ENCODE measurements at places on chromosomes 12 and 14.

DNA sequence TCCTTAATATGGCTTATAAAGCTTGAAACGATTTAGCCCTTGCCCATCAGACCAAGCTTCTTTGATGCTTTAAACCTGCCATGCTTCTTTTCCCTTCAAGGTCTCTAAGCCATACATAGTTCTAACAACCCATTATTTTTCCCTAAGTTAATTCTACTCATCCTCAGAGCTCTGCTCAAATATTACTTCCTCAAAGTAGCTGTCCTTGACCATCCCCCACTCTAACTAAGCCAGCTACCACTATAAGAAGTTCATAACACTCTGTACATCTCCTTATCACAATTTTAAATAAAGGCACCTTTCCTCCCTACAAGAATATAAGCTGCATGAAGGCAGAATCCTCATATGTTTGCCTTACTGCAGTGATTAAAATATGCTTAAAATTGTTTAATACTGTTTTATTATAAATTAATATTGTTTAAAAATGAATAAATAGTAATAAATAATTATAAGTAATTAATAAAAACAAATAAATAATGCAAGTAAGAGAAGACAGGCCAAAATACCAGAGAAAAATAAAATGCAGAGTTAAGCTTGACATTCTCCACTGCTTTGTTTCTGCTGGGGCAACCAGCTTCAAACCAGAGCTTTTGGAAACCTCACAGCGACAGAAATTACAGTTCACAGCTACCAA is 76.8 kb downstream of the NUMB start:
- no peak for DNase-seq

DNA sequence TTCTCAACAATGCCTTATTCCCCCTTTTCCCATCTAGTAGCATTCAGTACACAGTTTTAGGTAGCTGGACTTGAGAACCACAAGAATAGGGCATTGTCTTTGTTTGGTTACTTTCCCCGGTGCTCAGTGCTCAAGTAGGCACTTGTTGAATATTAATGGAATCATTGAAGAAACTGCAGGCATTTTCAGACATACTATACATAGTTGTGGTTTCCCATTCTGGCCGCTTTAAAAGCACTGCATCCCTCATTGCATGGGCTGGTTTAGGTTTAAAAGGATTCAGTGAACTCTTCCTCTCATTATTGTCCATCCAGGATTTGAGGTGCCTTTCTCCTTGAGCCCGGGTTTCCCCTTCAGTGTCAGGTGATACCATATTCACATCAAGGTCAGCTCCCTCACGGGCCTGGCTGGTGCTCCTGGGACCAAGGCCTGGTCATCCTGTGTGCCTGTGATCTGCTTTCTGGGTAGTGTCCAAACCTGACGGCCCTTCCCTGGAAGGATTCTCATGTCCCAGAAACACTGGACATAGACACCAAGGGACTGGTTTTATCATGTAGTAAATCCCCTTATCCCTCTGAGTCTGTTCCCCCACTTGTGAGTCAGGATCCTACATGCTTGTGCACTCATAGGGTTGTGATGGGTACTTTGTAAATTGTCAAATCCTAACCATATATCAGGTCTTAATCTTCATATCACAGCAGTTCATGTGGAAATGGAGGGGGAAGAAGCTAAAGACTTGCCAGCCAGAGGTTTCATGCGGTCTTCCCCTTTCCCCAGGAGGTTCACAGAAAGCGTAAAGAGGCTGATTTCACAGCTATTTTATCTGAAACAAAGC is 7.4 kb downstream of the TCP11L2 start:
- DNase-seq, result no peak

DNA sequence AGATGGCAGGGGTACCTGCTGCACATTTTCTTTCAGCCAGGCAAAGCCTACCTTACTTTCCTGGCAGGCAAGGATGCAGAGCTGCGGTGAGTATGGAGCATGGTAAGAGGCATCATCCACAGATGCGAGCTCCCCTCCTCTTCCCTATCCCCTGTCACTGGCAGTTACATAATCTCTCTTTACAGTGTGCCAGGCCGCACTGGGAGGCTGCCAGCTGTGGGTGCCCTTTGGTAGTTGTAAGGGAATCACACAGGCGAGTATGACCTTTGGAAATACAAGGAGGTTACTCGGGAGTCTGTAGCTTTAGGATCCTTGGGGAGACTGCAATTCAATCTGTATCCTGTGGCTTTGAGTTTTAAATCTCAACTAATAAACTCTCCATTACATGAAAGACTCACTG is 132.5 kb downstream of the KTN1 start:
- DNase-seq, result no peak

DNA sequence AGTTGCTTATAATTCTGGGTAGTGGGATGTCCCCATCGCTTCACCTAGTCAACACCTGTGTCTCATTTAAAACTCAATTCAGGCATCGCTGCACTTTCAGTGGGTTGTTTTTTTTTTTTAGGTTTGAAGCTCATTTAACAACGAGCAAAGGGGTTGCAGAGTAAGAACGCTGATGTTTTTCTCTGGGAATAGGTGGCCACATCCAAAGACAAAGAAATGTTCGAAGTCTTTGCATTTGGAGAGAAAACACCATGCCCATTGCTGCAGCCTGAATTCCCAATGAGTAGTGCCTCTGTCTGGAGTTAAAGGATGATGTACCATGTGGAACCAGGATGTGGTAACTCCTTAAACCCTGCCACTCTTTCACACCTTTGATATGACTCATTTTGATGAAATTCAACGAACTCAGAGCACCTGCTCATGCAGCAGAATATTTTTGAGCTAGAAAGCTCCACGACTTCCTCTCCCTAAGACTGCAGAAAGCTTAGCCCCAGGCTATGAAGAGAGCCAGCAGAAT is 35.1 kb upstream of the BATF start:
- no peak for DNase-seq

GRCh38 chr12:27338473-27338872 is 5.8 kb downstream of the BMAL2 start:
- DNase-seq, result no peak

DNA sequence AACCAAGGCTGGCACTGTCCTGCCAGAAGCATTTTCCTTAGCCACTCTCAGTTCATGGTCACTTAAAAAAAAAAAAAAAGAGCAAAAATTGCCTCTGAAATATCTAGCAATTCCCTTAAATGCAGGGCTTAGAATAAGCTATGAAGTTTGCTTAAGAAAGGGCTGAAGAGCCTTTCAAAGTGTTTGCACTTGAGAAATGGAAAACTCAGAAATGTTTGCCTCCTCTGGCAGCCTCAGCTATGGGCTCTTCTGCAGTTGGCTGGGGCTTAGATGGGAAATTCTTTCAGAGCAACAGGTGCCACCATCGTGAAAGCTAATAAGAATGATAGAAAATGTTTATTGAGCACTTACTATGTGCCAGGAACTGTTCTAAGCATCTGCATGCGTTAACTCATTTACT is 48.5 kb upstream of the TSPAN11 start:
- no peak for DNase-seq

DNA sequence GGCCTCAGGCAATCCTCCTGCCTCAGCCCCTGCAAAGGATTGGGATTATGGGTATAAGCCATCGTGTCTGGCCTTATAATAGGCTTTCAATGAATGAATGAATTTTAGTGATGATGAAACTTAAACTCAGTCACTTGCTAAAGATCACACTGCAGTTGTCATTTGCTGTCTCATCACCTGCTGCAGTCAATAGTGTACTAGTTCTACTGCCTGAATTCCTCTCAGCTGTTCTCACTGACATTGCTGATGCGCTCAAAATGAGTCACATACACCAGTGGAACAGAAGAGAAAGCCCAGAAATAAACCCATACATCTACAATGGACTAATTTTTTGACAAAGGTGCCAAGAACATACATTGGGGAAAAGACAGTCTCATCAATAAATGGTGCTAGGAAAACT is 5.6 kb upstream of the SYNJ2BP start:
- no peak for DNase-seq

GRCh38 chr14:33714527-33715226 is 236.2 kb downstream of the EGLN3 start:
- no peak for DNase-seq

- no peak for DNase-seq
Observed at GRCh38 chr12:64749461-64750200, 9.6 kb downstream of the GNS start.

GRCh38 chr14:104826189-104826860 is 25.4 kb downstream of the ZBTB42 start:
- peak; percentile 86 for DNase-seq

DNA sequence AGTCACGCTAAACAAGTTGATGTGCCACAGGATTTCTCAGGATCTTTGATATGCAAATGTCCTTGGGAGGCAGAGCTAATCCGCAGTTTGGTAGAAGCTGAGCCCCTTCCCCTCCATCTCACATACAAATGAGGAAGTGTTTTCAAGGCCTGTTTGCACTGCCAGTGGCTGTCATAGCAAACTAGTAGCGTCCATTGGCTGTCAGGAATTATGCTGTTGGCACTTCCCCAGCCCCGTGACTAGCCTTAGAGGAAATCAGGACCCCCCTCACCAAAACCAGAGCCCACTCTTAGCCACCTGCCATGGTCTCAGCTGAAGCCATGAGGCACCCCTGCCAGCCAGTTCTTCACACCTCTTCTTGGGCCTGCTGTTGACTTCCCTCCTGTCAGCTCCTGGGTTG is 253.9 kb downstream of the CACNA1C start:
- no peak for DNase-seq

DNA sequence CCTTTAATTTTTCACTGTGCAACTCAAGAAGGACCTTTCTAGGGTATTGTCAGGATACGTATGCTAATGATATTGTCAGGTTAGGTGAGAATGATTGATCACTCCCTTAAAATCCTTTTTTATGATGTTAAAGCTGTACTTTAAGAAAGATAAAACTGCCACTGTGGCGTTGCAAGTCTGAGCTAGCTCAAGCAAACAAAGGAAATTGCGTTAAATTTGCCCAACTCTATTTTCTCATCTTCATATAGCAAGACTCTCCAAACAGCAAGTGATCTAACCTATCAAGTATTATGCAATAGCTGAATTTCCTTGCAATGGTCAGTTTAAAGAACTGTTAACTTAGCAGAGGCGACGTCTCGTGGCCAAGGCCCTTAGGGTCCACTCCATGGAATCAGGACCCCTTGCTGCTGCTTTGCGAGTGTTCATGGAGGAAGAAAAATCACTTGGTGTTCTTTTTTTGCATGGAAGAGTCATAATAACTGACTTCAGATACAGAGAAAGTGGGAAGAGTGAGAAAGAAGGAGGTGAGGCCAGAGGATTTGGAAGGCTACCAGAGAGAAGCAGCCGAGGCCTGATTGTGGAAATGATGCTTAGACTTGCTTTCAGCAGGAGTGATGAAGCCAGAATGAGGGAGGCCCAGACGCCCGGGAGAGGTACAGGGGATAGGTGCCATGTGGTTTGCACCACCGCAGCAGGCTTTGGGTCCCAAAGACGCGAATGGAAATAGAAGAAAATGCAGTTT is 2.5 kb downstream of the TRAF3 start:
- no peak for DNase-seq

DNA sequence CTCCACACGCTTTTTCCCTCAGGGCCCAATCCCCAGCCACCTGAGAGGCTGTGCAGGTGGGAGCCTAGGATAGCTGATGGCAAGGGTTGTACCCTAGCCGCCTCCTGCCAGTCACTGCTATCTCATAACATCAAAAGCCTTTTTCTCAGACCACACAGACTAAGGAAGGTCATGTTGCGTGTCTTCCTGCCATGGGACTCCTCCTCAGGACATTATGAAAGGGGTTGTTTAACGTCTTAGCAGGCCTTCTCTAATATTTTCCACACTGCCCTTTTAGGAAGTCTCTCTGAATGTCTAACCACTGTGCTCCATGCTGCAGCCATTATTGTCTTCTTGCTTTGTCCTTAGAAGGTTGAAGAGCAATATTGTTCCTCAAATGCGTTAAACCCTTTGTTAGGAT is 7.6 kb upstream of the SMUG1 start:
- DNase-seq, result no peak

DNA sequence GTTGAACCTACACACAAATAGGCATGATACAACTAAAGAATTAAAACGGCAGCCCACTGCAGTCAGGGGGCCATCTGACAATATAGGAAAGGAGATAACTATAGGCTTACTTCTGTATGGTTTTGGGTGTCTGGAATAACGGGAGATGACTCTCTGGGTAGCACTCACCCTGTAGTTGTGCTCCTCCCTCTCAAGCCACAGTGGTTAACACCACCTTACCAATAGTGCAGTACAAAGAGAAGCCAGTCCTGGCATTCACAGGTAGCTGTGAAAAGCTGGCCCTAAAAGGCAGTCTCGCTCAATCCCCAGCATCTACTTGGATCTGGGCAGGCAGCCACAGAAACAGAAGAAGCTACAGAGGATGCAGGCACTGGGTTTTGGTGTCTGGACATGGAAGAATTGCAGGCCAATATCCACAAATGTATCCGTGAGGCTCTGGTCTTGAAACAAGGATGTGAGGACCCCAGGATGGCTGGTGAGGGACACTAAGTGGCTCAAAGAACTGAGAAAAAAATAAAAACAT is 93.0 kb downstream of the DPF3 start:
- no peak for DNase-seq

- no peak for DNase-seq
Observed at GRCh38 chr14:31939934-31940333, 137.2 kb upstream of the ARHGAP5 start.

GRCh38 chr14:101412739-101413138 is 148.6 kb upstream of the DIO3 start:
- DNase-seq, result no peak

GRCh38 chr12:20099395-20100183 is 268.7 kb upstream of the PDE3A start:
- no peak for DNase-seq

DNA sequence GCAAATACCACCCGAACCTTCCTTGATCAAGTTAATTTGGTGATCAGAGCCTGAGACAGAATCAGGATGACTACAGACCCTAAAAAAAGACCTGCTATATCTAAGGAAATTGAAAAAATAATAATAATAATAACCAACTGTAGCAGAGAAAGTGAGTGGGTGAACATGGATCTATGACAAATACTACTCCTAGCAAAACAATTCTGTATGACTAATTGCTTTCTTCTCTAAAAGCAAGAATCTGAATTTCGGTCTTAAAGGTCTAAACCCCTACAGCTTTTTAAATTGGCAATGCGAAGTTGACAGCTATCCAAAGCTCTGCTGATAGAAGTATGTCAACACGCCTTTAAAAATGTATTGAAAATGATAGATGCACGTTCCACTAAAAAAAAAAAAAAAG is 102.2 kb downstream of the PRKAB1 start:
- DNase-seq, result no peak

GRCh38 chr12:1474574-1475153 is 119.7 kb downstream of the FBXL14 start:
- no peak for DNase-seq

GRCh38 chr12:95286713-95287112 is 69.1 kb downstream of the VEZT start:
- no peak for DNase-seq

- no peak for DNase-seq
Observed at GRCh38 chr12:1799882-1800400, 20.4 kb upstream of the LRTM2 start.

- DNase-seq, result peak; percentile 8
Observed at GRCh38 chr12:9404469-9405260, 196.5 kb upstream of the PZP start.

DNA sequence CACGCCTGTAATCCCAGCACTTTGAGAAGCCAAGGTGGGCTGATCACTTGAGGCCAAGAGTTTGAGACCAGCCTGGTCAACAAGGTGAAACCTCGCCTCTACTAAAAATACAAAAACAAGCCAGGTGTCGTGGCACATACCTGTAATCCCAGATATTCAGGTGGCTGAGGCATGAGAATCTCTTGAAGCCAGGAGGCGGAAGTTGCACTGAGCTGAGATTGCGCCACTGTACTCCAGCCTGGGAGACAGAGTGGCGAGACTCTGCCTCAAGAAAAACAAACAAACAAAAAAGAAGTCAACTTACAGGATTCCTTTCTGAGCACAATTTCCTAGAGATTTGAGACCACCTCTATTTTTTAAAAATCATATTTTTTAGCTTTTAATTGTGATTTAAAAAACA is 45.3 kb downstream of the DGLUCY start:
- no peak for DNase-seq

Measured in erythroblast (primary cell).